ENCODE measurements at places on chromosomes 5 and 9.

GRCh38 chr5:168015506-168015905 is 275.9 kb upstream of the WWC1 start:
- no peak for DNase-seq

DNA sequence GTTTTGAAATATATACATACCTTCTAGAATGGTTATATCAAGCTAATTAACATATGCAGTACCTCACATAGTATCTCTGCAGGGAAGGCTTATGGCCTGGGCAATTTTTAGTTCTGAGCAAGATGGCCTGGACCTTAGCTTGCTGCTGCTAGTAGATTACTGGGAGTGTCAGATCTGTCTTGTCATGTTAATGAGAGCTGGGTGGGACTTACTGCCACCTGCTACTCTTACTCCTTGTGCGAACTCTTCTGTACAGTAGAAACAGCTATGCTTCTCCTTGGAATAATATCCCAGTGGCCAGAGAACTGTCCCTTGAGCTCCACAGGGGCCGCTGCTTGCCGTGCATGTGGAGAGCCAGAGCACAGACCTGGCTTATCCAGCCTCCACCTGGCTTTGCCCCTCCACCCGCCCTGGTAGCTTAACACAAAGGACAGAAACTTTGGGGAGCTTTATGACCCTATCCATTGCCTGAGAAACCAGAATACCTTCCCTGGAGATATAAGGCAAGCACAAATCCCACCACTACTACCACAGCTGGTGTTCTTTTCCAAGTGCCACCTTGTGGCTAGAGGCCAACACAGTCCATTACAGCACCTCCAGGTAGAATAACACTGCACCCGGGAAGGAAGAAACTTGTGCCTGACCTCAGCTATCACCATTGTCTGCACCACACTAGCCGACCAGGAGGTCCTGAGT is 74.4 kb upstream of the RUSC2 start:
- no peak for DNase-seq

- no peak for DNase-seq
These were observed 179.4 kb upstream of the RGMB start for GRCh38 chr5:98594098-98594497.

DNA sequence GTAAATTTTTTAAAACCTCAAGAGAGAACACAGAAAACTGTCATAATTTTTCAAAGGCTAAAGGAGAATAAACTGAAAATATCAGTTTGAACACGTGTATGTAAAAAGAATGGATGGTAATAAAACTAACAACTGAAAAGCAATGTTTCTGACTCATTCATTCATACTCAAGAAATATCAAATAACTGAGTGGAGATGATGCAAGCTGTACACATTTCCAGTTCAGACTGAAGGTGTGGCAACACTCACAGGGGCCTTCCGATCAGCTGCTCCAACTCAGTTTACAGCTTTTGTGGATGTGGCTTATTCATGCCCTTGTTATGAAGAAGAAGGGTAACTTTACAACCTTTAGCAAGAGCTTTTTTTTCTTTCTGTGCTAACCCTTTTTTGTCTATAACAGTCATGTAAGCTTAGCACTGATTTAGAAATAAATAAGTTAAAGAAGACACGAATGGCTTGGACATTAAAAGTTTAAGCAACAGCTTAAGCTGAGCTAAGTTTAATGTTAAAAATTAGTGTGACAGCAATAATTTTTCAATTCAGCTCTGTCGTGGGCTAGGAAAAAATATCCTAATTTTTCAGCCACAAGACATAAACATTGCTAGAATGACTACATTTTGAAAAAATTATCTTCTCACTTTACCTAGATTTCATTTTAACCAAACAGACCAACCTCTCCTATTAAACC is 453.5 kb downstream of the RAB3C start:
- DNase-seq: no peak
